Breast epithelium (tissue), 4 donors: ENCODE measurements at places on chromosomes 2 and 18.

DNA sequence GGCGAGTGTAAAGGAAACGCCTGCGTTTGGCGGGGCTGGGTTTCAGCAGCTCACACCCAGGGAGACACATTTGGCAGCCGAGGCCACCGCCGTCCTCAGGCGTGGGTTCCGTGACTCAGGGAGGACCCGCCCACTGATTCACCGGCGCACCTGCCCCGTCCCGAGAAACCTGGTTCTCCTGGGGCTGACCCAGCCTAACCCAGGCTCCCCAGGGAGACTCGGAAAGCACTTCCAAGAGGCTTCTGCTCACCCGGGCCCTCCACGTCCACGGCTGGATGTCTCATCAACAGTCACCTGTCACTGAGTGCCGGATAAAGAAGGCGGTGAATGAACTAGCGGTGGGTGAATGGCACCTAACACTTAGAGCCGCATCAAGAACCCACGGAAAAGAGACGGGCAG, 126.4 kb upstream of the CTDP1 start:
- no peak for DNase-seq

DNA sequence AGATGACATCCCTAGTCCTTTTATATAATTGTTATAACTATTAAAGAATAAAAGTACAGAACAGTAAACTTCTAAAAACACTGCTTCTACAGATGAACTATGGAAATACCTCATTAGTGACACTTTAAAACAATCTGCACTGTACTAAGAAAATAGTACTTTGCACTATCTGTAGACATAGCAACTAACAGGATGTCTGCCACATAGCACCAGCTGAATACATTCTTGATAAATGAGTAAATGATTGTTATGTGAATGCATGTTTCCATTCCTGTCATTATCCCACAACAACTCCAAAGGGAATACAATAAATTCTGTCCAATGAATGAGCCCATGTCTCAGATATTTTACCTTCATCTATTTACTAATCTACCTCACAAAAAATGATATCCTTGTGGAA, 115.3 kb upstream of the SLC35G4 start:
- no peak for DNase-seq

- DNase-seq = no peak
These were observed 448.6 kb downstream of the BCL11A start for GRCh38 chr2:60104514-60105505.

DNA sequence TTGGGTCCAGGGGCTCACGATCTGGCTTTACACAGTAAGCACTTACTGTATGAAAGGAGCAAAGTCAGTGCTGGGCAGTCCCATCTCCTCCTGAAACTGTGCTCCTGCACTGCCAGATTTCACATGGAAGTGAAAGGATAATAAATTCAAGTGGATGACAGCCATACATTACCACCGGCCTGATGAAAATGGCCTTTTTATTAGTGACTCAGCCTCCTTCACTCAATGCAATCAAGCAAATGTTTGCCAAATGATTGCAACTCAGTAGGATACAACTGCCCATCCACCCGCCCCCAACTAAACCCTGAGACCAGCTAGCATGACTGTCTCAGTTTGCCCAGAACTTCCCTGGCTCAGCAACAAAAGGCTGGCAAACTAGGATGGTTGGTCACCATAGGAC, 77.1 kb downstream of the MYO5B start:
- DNase-seq = no peak

DNA sequence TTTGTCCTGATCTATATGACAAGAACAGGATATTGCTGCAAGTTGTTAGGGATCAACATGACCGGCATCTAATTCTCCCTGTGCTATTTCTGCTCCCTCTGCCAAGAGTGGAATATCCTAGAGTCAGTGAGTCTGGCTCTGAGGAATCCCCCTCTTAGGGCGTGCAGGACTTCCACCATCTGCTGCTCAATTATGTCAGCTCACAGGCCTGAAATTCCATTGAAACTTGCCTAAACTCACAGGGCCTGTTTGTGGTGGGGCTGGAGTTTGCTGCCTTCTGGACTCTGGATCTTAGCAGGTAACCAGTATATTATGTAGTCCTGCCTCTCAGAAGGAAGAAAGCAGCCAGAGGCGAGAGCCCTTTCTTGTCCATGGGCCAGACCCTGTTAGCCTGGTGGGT, 323.0 kb downstream of the TSN start:
- DNase-seq = no peak

DNA sequence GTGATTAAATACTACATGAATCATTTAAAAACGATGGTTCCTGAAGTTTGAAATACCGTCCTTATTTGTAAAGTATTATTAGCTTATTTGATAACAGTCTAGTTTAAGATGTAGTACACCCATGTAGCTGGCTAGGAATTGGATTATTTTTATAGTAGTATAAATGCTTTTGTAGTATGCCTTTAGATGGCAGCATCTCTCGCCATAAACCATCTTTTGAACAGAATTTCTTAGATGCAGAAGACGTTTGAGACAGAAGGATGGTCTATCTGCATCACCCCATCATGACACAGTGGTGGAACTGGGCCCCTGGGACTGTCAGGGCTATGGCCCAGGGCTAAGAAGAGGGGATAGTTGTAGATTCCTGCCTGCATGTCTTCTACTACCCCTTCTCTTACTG, 152.7 kb downstream of the WDSUB1 start:
- no peak for DNase-seq

GRCh38 chr2:220396287-220396686, 768.9 kb downstream of the SLC4A3 start:
- DNase-seq = no peak

DNA sequence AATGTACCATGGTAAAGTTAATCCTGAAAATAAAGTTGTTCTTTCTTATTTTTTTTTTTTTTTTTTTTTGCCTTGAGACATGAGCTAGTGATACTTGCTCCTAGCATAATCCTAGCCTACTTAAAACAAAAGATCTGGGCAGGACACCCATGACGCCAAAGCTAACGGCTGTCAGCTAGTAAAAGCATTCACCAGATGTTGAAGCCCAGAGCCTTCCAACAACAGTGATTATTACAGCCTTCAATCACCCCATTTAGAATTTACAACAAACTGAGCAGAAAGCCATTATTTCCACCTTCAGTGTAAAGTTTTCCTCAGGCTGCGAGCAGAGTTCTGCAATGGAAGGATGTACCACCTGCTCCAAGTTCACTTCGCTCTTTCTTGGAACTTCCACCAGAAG, 259.5 kb downstream of the SP3 start:
- DNase-seq = no peak

GRCh38 chr2:33121416-33121815, 174.7 kb downstream of the LTBP1 start:
- DNase-seq = no peak

- no peak for DNase-seq
These were observed 10.7 kb downstream of the RAMP1 start for GRCh38 chr2:237870126-237870525.

DNA sequence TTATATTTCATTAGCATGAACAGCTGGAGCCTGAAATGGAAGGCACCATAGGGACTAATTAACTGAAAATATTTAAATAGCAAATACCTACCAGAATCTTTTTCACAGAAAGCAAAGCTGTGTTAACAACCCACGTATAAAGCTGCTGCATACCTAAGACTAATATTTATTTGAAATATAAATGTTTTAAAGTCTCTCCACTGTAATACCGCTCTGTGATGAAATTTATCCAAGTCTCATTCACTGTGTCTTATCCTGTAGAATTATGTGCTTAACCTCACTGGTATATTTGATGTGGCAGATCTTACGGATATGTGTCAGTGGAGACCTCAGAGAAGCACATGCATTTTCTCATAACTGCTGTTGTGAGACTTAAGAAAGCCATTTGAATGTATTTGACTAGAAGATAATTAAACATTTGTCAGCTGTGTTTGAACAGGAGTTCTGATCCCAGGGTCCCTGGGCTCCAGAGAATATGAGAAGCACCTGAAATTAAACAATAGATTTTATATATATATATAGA, 373.3 kb downstream of the ZNF804A start:
- DNase-seq = no peak

DNA sequence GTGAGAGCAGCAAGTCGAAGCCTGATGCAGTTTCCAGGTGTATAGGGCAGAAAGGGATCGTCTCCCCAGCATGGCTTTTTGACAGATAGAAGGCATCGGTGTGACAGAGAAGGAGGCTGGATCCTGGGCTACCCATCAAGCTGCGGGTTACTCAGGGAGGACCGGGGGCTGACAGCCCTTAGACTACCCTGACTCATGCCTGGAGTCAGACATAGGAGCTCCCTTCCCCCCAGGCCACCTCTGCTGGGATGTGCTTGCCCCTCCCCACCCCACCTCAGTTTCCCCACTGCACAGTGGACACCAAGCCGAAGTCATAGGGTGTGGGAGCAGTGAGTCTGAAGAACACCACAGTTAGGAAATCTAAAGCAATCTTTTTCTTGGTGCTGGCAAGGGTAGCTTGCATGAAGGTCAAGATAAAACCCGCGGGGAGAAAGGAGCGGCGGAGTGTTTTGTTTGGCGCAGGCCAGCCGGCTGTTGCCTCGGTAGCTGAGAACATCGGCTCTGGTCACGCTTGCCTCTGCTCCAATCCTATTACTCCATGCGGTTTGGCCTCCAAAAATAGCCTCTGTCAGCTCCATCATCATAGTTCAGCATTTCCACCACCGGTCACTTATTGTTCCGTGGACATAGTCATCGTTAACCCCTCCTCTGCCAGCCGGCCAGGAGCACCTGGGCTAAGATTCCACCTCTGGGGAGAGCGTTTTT, 169.2 kb upstream of the GLI2 start:
- peak; percentile 76 for DNase-seq

DNA sequence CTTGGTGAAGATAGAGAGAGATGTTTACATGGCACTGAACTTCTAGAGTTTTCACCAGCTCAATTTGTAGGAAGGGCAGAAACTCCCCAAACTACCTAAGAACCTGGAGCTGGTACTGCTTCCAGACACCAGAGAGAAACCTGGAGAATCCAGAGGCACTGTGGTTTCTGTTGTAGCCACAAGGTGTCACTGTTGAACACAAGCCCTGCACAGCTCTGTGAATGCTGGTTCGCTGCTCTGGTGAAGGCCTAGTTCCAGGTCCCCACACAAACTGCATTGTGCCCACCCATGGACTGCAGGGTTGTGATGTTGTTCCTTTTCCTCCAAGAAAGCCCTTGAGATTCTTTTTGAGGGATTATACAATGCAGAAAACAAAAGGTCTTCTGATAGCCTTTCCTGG, 150.5 kb upstream of the HS6ST1 start:
- DNase-seq = no peak

GRCh38 chr18:75810961-75811551, 383.6 kb upstream of the SMIM21 start:
- DNase-seq = no peak

- no peak for DNase-seq
These were observed 69.4 kb downstream of the SCG2 start for GRCh38 chr2:223532712-223533111.

DNA sequence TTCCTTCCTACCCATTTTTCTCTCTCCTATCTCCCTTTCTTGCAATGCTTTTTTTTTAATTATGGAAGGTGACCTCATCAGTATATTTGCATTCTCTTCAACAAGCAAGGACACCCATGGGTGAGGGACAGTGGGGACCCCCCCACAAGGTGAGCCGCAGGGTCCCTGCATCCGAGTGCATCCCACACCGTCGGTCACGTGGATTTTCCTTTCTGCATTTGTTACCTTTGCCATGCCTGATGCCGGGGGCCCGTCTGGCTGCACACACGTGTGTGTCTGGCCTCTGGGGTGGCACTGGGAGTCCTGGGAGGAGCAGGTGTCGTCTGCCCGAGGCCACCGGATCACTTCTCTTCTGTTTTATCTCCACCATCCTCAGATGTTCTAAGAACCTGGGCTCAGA, 30.1 kb upstream of the SNTG2 start:
- no peak for DNase-seq

- no peak for DNase-seq
These were observed 20.6 kb downstream of the GTF2A1L start for GRCh38 chr2:48638261-48638660.

- DNase-seq = no peak
These were observed 994.1 kb upstream of the ACVR2A start for GRCh38 chr2:146850746-146851145.

DNA sequence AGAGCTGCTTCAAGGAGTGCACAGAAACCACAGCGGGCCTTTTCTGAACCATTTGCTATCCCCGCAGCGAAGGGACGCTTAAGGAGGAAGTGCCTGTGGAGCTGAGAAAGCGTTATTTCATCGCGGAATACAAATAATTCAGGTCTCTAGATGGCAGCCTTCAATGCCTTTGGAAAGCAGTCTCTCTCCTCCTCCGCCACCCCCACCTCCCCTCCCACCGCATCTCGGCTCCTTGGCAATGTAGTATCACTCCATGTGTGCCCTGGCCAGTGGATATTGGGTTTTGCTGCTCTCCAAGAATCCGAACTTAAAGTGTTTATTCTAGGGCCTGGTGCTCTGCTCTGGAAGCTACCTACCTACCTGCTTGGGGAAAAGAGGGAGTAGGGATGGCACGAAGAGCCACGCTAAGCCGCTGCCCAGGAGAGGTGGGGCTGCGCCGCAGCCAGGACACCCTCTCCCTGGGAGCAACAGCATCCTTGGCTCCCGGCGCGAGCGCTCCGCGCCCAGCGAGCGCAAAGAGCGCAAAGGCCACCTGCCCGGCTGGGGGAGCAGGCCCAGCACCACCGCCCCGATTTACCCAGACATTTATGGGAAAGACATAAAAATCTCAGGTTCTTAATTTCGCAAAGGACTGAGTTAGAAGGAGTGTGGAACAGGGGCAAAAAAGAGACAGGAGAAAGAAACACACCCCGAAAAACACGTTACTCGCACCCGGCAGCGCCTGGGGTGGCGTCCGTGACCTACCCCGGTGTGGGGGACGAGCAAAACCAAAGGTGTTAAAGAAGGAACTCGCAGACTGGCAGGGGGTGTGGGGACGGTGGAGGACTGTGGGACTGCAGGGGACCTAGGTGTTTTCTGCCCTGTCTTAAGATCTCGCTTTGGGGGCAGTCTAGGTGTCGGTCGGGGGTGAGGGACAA, 1.0 kb downstream of the SPHKAP start:
- no peak for DNase-seq

DNA sequence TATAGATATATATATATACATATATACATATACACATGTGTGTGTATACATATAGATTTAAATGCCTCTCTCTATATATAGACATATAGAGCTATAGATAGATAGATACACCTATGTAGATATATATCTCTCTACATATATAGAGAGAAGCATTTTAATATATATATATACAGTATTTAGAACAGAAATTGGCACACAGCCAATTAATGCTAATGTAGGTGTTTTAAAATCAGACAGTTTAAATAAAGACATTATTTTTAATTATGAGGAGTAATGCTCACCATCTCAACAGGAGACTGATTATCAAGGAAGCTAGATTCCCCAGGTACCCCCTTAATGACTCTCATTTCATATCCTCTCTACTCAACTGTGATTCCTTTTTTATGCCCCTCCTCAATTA, 170.7 kb upstream of the CRIM1 start:
- no peak for DNase-seq

GRCh38 chr2:33275689-33276444, 200.6 kb upstream of the RASGRP3 start:
- peak; percentile 25 for DNase-seq

- DNase-seq = no peak
These were observed 676.4 kb downstream of the ARHGAP15 start for GRCh38 chr2:143805666-143806065.
